ENCODE measurements at places on chromosomes 1 and 21.

DNA sequence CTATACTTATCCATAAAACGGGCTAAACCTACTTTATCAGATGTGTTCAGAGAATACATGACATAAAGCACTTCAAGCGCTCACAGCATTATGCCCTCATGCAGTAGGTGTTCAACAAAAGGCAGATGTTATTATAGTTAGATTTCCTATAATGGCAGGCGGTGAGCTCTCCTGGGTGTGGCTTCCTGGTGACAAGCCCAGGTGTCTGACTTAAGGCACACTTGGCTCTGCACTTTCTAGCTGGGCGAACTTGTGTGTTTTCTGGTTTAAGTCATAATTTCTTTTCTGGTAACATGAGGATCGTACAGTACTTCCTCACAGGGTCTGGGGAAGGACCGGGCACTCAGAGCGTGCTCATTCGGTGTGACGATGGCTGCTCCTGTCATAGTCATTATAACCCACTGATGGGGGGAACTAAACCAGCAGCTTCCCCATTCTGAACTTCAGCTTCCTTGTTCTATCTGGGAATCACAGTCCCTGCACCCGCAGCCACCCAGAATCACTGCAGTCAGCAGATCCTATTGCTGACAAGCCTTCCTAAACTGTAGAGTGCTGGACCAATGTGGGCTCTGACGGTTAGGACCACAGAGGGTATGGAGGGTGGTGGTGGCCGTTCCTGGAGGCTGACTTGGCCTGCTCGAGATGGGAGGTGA is 52.8 kb downstream of the IGSF21 start:
- DNase-seq, result no peak

DNA sequence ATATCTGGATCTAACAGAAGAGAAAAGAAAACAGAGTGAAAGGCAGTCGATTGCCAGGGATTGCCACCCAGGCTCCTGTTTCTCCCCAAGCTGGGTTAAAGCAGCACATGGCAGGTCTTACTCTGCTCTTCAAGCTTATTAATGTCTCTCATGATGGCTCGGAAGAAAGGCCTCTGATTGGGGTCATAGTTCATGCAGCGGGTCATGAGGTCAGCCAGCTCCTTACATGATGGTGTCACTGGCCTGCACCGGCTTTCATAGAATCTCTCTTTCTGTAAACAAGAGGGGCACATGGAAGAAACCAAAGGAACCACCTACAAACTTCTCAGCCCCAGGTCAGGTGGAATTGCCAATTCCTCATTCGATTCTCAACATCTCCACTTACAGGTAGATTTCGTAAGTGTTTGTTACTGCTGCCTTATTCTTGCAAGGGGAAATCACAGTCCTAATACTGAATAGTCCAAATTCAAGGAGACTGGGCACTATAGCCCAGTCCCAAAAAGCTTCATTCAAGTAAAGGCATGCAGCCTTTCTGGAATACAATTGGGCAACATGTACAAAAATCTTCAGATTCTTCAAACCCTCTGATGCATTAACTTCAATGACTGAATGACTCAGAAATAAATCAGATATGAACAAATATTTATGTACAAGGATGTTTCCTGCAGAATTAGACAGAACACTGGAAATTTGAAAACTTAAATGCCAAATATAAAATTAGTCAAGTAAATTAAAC is 96.6 kb downstream of the RAVER2 start:
- no peak for DNase-seq

GRCh38 chr1:83766241-83766691 is 232.7 kb downstream of the TTLL7 start:
- no peak for DNase-seq

DNA sequence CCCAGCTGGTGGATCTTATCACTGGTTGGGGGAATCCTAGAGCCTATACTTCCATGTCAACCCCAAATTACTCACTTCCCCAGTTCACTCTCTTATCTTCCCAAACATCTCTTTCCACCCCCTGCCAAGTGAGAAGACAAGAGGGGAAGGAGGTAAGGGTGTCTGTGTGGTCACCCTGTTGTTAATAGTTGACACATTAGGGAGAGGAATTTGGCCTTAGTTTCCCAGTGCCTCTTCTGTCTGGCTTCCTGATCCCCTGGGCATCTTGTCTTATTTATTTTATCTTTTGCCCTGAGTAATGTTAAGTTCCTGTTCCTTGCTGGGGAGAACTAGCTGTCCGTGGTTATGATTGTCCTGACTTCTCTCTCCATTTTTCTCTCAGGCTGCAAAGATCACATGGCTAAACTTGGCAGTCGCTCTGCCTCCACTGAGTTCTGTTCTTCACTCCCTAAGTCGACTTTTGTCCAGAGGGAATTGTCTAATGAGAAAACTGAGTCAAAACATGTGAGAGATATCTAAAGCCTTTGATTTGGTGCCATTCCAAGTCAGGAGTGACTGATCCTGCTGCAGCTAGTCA is 157.1 kb upstream of the SYT6 start:
- peak; percentile 74 for DNase-seq

GRCh38 chr1:160639652-160640051 is 7.2 kb downstream of the SLAMF1 start:
- DNase-seq, result peak; percentile 54

GRCh38 chr1:90486996-90487395 is 230.1 kb downstream of the BARHL2 start:
- DNase-seq, result no peak

- DNase-seq, result peak; percentile 79
Measured at GRCh38 chr1:158037866-158038359, 44.5 kb downstream of the KIRREL1 start.

- peak; percentile 75 for DNase-seq
Measured at GRCh38 chr1:60133000-60133673, 59.6 kb upstream of the C1orf87 start.

DNA sequence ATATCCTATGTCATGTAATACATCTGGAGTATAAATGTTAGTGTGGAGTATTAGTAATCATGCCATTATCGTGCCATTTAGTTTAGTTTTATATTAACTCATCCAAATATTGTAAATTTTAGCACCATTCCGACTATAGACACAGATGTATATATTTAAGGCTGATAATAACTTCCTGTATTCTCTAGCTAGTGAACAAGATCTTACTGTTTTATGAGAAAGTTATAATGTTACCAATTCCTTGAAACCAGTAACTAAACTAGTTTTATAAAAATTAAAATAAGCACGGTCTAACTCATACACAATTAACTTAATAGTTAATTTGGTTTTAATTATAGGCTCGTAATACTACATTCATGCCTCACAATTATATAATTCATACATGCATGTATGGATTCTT is 808.6 kb downstream of the USP25 start:
- DNase-seq, result no peak

DNA sequence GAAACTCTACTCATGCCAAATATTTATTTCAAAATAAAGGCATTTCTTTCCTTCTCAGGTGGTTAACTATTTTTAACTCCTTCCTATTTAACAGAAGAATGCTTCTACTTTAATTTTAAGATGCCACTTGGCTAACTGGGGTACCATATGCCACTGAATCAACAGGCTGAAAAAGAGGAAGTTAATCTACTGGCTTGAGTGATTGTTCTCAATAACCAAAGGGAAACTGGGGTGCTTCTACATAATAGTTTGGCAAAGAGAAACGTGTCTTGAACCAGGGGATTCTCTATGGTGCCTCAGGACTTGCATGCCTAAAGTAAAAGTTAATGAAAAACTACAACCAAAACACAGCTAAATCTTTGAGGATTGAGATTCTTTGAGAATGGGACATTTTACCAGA is 142.6 kb downstream of the DENND1B start:
- no peak for DNase-seq

GRCh38 chr1:157262422-157262821 is 124.2 kb upstream of the ETV3 start:
- DNase-seq, result no peak

DNA sequence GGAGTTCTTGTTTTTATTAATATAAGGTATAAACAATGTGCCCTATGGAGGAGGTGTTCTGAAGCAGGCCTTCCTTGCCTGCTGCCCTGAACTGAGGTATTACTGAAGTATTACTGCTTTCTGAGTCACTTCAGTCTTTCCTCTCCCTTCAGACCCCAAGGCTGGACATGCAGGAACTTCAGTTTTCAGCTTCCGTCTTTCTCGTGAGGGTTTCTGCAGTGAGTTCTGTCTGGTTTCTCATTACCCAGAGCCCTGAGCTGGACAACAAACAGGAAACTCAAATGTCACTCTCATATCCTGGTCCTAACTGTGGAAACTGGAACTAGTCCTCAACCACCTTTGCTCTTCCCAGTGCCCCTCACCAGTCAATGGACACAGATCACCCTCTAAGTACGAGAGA is 46.8 kb downstream of the ELAVL4 start:
- DNase-seq, result no peak

DNA sequence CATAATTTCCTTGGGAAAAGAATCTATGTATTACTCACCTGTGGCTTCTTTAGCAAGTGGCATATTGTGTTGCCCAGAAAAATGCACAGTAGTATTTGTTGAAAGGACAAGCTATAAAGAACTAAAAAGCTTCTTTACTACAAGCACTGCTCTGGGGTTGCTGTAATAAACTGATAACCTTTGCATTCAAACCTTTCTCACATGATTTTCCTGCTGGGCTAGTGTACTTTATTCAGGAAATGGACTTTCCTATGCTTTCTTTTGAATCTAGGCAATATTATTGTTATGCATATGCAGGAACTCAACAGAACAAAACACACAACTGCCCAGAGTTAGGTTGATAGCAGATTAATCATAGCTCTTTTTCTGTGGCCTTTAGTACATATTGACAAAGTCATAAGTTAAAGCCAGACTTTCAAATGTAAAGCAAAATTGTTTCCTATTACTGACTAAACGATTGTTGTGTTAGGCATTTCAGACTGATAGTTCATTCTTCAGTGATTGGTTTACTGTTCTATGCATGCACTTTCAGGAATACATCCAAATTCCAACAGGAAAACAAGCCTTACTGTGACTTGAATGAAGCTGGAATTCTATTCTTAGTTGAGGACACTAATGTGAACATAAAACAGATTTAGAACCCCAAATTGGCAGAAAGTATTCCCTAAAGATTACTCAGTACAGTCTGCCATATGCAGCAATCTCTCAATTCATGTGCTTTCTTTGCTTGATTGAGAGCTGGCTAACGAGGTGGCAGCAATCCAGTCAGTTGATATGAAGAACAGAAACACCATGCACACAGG is 564.3 kb upstream of the NEGR1 start:
- no peak for DNase-seq

DNA sequence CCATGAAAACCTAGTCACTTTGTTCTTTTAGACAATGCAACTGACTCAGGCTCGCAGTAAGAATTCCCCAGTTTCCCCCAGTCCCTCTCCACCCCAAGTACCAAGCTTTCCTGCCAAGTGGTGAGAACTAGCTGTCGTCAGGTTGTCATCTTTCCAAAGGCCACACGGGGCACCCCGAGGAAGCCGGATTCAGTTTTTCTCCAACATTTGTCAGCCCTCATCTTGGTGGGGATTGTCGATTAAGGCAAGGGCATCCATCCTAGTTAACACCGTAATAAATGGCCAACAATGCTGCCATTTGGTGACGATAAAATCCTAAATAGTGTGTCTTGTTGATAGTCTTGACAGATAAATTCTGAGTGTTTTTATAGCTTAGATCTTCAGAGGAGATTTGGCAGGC is 55.9 kb upstream of the PROX1 start:
- peak; percentile 23 for DNase-seq

DNA sequence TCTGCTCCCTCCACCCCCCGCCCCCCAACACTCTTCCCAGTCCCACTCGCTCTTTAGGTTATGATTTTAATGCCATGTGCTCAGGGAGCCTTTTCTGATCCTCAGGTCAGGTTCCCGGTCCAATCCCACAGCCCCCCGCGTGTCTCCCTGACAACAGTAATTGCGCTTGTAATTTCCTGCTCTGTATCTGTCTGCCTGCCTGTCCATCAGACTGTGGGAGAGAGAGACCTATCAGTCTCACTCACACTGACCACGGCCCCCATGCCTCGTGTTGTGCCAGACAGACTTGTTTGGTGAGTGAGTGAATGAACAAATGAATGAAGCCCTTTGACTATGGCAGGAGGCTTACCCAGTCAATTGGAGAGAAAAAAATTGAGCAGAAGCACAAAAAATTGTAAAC is 50.8 kb upstream of the ECE1 start:
- peak; percentile 14 for DNase-seq

GRCh38 chr21:45297329-45297728 is 9.6 kb upstream of the POFUT2 start:
- no peak for DNase-seq
